ENCODE measurements at places on chromosomes 3 and 15. TPM values are rescaled to one million over a fixed set of nuclear protein-coding genes. Genes with fewer than 3 reads are reported as not detected.
A peak's percentile ranks its signal among the peaks of the same experiment; 100 is the strongest.

Gene C3orf80
- total RNA-seq = 1.8 TPM

Gene TMC3
- total RNA-seq = under 0.01 TPM

DNA sequence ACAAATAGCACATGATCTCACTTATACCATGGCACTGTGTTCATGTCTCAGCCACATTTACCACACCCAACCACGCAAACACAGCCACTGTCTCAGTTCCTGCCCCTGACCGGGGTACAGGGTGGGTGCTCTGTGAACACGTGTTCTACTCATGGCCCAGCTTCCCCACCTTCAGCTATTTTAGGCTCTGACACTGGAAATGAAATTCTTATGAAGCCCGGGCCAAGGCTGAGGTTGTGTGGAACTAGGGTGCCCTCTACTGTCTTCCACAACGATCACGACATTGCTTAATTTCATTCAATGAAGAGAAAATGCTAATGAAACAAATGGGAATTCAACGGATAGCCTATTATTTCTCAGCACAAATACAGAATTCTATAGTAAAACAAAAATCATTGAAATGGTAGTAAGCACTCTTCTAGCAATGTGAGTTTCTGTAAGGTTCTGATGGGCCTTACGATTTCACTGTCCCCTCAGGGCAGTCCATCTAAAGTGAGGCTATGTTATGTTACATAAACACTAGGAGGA is 2.1 kb upstream of the GABRA5 start:
- DNase-seq = peak; percentile 42

GRCh38 chr15:76011627-76012551 is at the start of gene NRG4:
TSS of gene NRG4 (minus strand) at chr15:76012424. CDS start at chr15:76011230, 1,194 bp downstream.
- peak; percentile 17 for DNase-seq

GRCh38 chr3:186642014-186642413 is 1.8 kb downstream of the FETUB start:
- no peak for DNase-seq

DNA sequence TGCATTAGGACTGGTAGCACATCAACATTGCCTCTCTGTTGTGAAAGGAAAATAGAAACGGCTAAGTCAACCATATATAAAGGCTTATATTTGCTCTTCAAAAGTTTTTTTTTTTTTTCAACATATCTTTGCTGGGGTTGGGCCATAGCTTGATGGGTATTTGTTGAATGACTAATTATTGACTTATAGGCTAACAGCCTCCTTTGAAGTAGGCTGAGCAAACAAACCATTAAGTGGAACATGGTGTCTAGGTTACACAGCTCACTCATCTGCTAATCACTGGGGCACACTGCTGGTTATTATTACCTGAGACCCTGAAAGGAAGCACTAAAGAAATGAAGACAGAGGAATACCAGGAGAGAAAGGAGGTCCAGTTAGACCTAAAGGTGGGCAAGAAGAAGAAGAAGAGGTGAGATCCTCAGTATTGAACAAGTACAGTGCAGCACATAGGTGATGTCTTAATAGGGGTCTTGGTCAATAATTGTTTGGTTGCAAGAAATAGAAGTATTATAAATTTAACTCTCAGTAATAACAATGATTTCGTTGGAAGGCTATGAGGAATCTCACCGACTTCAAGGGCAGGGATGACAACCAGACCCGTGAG is 139.4 kb downstream of the RPLP1 start:
- no peak for DNase-seq

DNA sequence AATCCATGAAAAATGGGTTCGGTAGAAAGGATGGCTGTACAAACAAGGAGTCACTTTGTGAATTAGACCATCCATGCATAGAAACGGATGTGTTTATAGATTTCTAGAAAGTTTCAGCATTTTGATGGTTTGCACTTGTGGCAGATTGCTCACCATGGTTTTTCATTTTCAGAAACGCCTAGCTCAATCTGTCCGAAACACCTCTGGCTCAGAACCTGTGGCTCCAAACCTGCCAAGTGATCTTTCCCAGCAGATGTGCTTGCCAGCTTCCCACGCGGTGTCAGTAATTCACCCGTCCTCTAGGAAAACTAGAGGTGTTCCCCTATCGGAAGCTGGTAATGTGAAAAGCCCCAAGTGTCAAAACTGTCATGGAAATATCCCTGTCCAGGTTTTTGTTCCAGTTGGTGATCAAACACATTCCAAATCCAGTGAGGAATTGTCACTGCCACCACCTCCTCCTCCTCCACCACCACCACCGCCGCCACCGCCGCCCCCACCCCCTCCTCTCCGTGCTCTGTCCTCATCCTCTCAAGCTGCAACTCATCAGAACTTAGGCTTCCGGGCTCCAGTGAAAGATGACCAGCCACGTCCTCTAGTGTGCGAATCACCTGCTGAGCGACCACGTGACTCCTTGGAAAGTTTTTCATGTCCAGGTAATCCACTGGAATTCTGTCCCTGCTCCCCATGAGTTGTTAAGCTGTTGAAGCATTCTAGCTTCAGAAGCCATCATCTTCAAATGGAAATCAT is 21.2 kb downstream of the WHAMM start:
- no peak for DNase-seq

Gene SLC24A5
- total RNA-seq = not detected

- DNase-seq = peak; percentile 62
These were observed 43.0 kb downstream of the ZBTB38 start for GRCh38 chr3:141411251-141411771.

Gene COL6A5
- total RNA-seq = not detected

Gene GPR149
- not detected for total RNA-seq

DNA sequence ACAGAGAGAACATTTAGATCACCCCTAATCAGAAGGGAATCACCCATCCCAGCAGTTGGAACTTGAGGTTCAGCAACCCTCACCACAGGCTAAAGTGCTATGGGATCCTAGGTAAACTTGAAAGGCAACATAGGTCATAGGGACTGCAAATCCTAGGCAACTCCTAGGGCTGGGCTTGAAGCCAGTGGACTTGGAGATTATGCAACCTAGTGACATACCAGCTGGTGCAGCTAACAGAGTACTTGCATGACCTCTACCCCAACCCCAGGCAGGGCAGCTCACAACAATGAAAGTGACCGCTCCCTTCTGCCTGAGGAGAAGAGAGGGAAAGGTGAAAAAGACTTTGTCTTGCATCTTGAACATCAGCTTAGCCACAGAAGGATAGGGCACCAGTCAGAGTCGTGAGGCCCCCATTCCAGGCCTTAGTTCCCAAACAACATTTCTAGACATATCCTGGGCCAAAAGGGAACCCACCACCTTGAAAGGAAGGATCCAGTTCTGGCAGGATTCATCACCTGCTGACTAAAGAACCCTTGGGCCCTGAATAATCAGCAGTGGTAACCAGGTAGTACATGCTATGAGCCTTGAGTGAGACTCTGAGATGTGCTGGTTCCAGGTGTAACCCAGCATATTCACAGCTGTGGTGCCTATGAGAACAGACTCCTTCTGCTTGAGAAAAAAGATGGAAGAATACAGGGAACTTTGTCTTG is 37.6 kb upstream of the FBN1 start:
- peak; percentile 91 for DNase-seq

Gene FEZF2
- total RNA-seq = not detected

Gene C3orf70
- total RNA-seq = 1.1 TPM

Data from fibroblast of the aortic adventitia (primary cell).